ENCODE measurements at places on chromosomes 4 and X. TPM values are rescaled to one million over a fixed set of nuclear protein-coding genes. Genes with fewer than 3 reads are reported as not detected.

The PYURF gene
- total RNA-seq = 67.1 TPM

The STOX2 gene
- 1.1 TPM for total RNA-seq

The WDR17 gene
- total RNA-seq = 1.4 TPM

The SSX4 gene
- not detected for total RNA-seq

The SPIN4 gene
- 2.1 TPM for total RNA-seq

The TAF1 gene
- 46.5 TPM for total RNA-seq

The ZMYM3 gene
- 8.7 TPM for total RNA-seq

The IL13RA1 gene
- total RNA-seq = 22.2 TPM

The ANK2 gene
- total RNA-seq = 284 TPM

The MAGEA11 gene
- total RNA-seq = not detected

The CLNK gene
- total RNA-seq = not detected

The ARHGAP6 gene
- 5.5 TPM for total RNA-seq

The SFRP2 gene
- total RNA-seq = not detected

Data from bronchial smooth muscle cell (primary cell).